ENCODE measurements at places on chromosomes 3 and 15.

GRCh38 chr3:185175370-185175987, 22.6 kb upstream of the C3orf70 start:
- peak; percentile 81 for DNase-seq

DNA sequence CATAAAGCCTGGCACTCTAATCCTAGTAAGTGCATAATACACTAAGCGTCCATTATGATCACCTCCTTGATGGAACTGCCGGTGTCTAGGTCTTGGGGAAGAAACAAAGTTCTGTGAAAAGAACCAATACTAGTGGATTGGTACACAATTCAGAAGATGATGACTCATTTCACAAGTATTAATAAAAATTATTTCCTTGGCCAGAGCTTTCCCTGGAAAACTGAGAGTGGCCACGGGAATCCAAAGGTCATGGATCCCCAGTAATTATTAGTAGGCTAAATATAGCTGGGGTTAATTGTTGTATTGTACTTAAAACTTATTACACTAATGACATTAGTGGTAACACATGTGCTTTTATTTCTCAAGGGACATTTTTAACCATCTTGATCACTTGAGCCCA, 808.0 kb upstream of the NR2F2 start:
- DNase-seq, result no peak

- DNase-seq, result no peak
These were observed 66.2 kb downstream of the KLF13 start for GRCh38 chr15:31392761-31393401.

GRCh38 chr3:3259181-3259580, 79.7 kb upstream of the CRBN start:
- no peak for DNase-seq

GRCh38 chr15:70286113-70286806, 188.5 kb upstream of the TLE3 start:
- DNase-seq, result no peak

DNA sequence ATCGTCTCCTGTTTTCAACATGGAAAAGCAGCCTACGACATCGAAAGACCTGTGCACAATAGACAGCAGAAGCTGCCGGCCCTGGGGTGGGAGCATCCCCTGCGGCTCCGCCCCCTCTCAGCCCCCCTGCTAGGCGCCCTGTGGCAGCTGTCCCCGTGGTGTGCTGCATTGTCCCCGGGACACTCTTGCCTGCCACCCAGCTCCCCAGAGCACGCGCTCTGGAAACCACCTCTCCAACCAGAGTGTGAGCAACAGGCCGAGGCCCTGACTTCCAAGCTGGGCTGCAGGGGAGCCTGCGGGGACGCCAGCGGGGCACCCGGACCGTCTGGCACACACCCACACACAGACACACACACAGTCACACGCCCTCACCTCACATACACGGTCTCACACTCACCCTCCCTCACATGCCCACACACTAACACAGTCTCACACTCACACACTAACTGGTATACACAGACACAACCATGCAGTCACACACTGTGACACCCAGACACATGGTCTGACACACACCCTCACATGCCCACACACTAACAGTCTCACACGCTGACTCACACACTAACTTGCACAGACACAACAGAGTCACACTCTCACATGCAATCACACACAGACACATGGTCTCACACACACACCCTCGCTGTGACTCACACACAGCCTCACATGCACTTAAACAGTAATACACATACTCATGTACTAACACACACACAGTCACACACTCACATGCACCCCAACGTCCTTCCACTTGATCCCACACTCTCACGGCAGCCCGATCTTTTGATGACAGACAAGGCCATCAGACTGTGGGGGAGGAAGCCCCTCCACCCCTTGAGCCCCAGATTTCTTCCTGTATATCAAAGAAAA, 94.7 kb downstream of the OCA2 start:
- no peak for DNase-seq

DNA sequence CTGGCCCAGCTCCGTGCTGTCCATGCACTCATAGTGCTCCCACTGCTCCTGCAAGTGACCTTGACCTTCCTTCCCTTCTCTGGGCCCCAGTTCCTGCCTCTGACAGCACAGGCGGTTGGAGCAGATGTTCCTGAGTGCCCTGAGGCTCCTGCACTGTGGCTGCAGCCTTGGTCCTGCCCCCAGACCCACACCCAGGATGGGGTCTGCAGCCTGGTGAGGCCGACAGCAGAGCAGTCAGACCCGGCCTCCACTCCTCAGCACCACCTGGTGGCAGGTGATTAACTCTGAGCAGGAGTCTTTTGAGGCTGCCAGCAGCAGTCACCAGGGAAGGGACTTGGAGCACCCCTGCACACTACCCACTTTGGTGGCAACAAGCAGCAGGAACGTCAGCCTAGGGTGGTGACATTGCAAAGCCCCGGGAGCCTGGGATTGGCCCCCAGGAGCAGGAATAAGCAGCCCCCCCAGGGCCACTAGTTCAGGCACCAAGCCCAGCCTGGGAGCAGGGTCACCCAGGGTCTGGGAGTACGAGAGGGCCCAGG, 64.6 kb downstream of the CYP11A1 start:
- DNase-seq, result no peak

GRCh38 chr3:10682692-10683091, 133.3 kb upstream of the SLC6A11 start:
- no peak for DNase-seq

- DNase-seq, result no peak
These were observed at the start of gene EPB42 for GRCh38 chr15:43220991-43221403. Gene EPB42 (minus strand): TSS chr15:43221018. CDS start chr15:43220825, 193 bp downstream.

GRCh38 chr3:72957297-72957696, 39.3 kb upstream of the PPP4R2 start:
- DNase-seq, result no peak

GRCh38 chr3:149590691-149591441, 67.0 kb downstream of the WWTR1 start:
- no peak for DNase-seq

GRCh38 chr3:127637546-127637945, 8.6 kb downstream of the PODXL2 start:
- DNase-seq, result no peak

GRCh38 chr15:38153781-38154180, 98.9 kb upstream of the SPRED1 start:
- no peak for DNase-seq

- DNase-seq, result no peak
These were observed 32.9 kb downstream of the GHSR start for GRCh38 chr3:172415323-172415722.

- no peak for DNase-seq
These were observed 36.2 kb upstream of the AADACL2 start for GRCh38 chr3:151697496-151697895.

All from right hindlimb (tissue), 1 donor.